ENCODE measurements at places on chromosomes 2 and 18. TPM values are rescaled to one million over a fixed set of nuclear protein-coding genes. Genes with fewer than 3 reads are reported as not detected.
A peak's percentile ranks its signal among the peaks of the same experiment; 100 is the strongest.

DNA sequence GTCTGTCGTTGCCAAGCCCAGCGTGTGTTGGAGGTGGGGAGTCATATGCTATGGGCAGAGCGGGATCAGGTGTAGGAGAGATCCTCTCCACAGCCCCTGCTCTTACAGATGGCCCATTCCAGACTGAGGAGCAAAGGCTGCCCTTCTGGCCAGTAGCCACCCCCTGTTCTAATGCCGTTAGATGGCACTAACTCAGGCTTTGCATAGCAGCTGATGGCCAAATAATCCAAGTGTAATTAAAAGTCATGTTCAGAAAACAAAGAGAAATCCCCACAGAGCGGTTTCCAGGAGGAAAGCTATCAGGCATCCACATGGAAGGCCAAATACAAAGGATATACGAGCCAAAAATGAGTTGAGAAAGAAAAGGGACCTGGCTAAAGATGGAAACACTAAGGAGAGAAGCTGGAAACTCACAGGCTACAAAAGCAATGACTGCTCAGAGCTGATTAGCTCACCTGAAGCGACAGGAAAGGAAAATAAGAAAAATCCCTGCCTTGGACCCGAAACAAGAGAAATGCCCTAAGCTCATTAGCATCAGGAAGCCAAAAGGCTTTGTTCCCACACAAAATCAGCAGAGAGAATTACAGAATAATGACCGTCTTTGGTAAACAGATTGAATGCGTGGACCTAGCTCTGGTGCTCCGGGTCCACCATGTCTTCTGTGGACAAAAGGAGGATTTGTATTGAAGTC lies 1002.4 kb upstream of the KLHL29 start:
- H3K27ac ChIP-seq, result no peak overlapping the region
- no peaks in the 10 kb centered on the region for H3K4me1 ChIP-seq
- no peaks in the 10 kb centered on the region for H3K27me3 ChIP-seq

DNA sequence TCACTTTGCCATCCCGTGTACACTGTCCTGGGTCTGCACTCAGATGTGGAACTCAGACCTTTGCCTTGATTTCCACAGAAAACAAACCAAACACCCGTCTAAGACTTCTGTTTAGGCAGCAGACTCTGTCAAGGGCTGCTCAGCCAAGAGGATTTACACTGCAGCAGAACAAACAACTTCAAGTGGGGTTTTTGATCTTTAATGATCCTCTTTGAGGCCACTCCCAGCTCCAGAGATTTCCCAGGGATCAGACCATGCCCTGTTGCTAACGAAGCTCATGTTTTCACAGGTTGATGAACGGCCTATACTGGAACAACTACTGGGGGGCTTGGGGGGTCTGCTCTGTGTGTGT lies 52.5 kb upstream of the LGALSL start:
- H3K36me3 ChIP-seq, result no peaks in the 10 kb centered on the region
- no peak overlapping the region for H3K27ac ChIP-seq
- no peak overlapping the region for H3K4me3 ChIP-seq
- peaks cover 17% of the 10 kb centered on the region for H3K27me3 ChIP-seq
- peaks cover 10% of the 10 kb centered on the region for H3K4me1 ChIP-seq

DNA sequence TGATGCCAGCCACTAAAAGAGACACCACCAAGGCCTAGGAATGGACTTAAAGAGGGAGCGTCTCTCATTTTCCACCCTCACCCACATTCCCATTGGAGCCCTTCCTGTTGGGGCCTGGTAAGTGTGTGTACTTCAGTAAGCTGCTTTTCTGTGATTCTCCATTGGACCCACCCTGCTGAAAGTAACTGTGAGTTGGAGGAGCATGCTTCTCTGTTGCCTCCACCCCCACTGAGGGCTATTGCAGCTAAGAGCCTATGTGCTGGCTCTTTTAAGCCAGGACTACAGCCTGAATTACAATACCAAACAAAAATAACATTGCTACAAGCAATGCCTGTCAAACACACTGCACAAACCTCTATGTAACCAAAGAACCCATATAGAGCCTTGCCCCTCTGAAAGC lies 81.1 kb downstream of the TRABD2A start:
- no peaks in the 10 kb centered on the region for H3K4me1 ChIP-seq
- no peak overlapping the region for H3K4me3 ChIP-seq
- no peak overlapping the region for H3K27ac ChIP-seq

DNA sequence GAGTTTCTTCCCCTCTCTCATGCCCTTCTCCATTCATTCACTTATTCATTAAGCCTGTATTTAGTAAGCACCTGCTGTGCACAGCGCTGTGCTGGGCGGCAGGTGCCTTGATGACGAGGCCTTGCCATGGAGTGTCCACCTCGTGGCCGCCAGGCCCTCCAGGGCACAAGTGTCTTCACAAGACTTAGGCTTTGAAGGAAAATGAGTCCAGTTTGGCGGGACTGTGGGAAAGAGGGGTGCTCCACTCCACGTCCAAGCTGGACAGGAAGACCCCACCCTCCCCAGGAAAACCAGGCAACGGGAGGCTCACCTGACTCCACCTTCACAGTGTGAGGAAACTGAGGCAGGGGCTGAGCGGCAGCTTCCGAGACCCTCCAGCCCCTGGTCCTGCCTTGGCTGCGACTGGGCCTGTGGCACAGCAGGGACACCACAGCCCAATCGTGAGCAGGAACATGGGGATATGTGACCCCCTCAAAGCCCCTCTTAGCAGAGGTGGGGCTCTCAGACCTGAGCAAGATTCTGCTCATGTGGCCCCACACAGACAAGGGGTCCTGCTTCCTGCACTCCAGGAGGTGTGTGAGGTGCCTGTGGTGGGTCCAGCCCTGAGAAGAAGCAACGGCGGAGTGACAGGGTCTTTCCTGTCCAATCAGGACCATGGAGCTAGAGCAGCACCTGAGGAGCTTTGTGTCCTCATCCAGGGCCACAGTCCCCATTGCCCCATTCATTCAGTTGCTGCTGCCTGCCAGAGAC lies 110.3 kb upstream of the ODC1 start:
- no peak overlapping the region for H3K27ac ChIP-seq
- no peaks in the 10 kb centered on the region for H3K27me3 ChIP-seq
- H3K36me3 ChIP-seq, result peaks cover 2% of the 10 kb centered on the region
- no peaks in the 10 kb centered on the region for H3K4me1 ChIP-seq
- H3K4me3 ChIP-seq, result no peak overlapping the region

GRCh38 chr2:112321375-112322320 lies 46.3 kb downstream of the ZC3H6 start:
- peak; percentile 38 for DNase-seq
- H3K27me3 ChIP-seq, result no peaks in the 10 kb centered on the region
- H3K27ac ChIP-seq, result peak overlapping the region; percentile 80
- H3K4me1 ChIP-seq, result peaks cover 4% of the 10 kb centered on the region
- H3K4me3 ChIP-seq, result no peak overlapping the region

KYNU gene
- total RNA-seq, result 0.72 TPM

- H3K4me1 ChIP-seq, result peaks cover 21% of the 10 kb centered on the region
- H3K27me3 ChIP-seq, result no peaks in the 10 kb centered on the region
- H3K36me3 ChIP-seq, result peaks cover under 1% of the 10 kb centered on the region
- no peak for DNase-seq
These were observed 31.7 kb downstream of the ZNF516 start for GRCh38 chr18:76463358-76463757.

GAREM1 gene
- total RNA-seq, result 9.0 TPM

GRCh38 chr2:229127471-229127870 lies 143.6 kb downstream of the PID1 start:
- no peaks in the 10 kb centered on the region for H3K27me3 ChIP-seq
- no peak overlapping the region for H3K4me3 ChIP-seq
- H3K36me3 ChIP-seq, result no peaks in the 10 kb centered on the region
- H3K27ac ChIP-seq, result no peak overlapping the region
- DNase-seq, result no peak
- peaks cover 4% of the 10 kb centered on the region for H3K4me1 ChIP-seq

- H3K27ac ChIP-seq, result peak overlapping the region; percentile 53
- H3K27me3 ChIP-seq, result no peaks in the 10 kb centered on the region
- no peaks in the 10 kb centered on the region for H3K36me3 ChIP-seq
- no peak overlapping the region for H3K4me3 ChIP-seq
- peaks cover 18% of the 10 kb centered on the region for H3K4me1 ChIP-seq
These were observed 41.1 kb upstream of the CCDC150 start for GRCh38 chr2:196598412-196598811.

TFCP2L1 gene
- 0.05 TPM for total RNA-seq

- peaks cover 8% of the 10 kb centered on the region for H3K4me1 ChIP-seq
- peaks cover 9% of the 10 kb centered on the region for H3K27me3 ChIP-seq
These were observed 52.3 kb upstream of the SEC11C start for GRCh38 chr18:59087391-59087790.

- no peaks in the 10 kb centered on the region for H3K27me3 ChIP-seq
- no peaks in the 10 kb centered on the region for H3K4me1 ChIP-seq
- H3K4me3 ChIP-seq, result no peak overlapping the region
- H3K36me3 ChIP-seq, result no peaks in the 10 kb centered on the region
- H3K27ac ChIP-seq, result no peak overlapping the region
- DNase-seq, result no peak
These were observed 435.1 kb downstream of the MTX2 start for GRCh38 chr2:176704282-176704858.

AOX1 gene
- 3.4 TPM for total RNA-seq

FBXO48 gene
- 0.54 TPM for total RNA-seq

- no peak overlapping the region for H3K27ac ChIP-seq
- H3K4me1 ChIP-seq, result no peaks in the 10 kb centered on the region
- no peaks in the 10 kb centered on the region for H3K36me3 ChIP-seq
These were observed 285.6 kb upstream of the SESTD1 start for GRCh38 chr2:179550214-179550613.

GRCh38 chr18:74445585-74445984 lies 11.5 kb downstream of the DIPK1C start:
- no peak overlapping the region for H3K4me3 ChIP-seq
- no peaks in the 10 kb centered on the region for H3K4me1 ChIP-seq
- no peaks in the 10 kb centered on the region for H3K27me3 ChIP-seq
- no peak for DNase-seq

DNA sequence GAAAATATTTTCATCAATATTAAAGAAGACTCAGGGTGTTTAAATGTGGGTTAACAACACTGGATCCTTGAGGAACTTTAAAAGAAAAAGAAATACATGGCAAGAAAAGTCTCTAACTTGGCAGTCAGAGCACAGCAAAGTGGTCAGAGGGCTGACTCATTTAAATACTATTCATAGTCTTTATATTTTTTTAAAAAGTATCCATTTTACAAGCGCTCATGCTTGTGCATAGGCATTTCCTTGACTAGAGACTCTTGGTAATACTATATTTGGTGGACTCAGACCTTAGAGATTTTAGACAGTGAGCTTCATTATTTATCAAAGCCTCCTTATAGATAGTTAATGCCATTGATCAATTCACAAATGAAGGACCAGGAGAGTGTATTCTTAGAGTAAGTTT lies 110.2 kb downstream of the ABCA12 start:
- DNase-seq, result peak; percentile 73
- no peaks in the 10 kb centered on the region for H3K36me3 ChIP-seq
- H3K4me1 ChIP-seq, result no peaks in the 10 kb centered on the region

Data from astrocyte (in vitro differentiated cells and primary cell).